Bronchus fibroblast of lung (primary cell): ENCODE measurements at places on chromosomes 12 and 14. TPM values are rescaled to one million over a fixed set of nuclear protein-coding genes. Genes with fewer than 3 reads are reported as not detected.

The SCNN1A gene
- total RNA-seq = 0.67 and 1.0 TPM in 2 replicates

The PLEKHG7 gene
- total RNA-seq = not detected in 2 replicates

The CCDC88C gene
- 0.59 and 0.67 TPM in 2 replicates for total RNA-seq

The NOVA1 gene
- total RNA-seq = 1.0 and 1.7 TPM in 2 replicates

The DIO3 gene
- total RNA-seq = not detected in 2 replicates

The RTN1 gene
- total RNA-seq = under 0.01 and 0.59 TPM in 2 replicates

The HPD gene
- total RNA-seq = 0.84 and 1.3 TPM in 2 replicates

The GLS2 gene
- under 0.01 TPM in 2 replicates for total RNA-seq

The KERA gene
- total RNA-seq = not detected in 2 replicates
